ENCODE measurements at places on chromosomes 6 and 20. TPM values are rescaled to one million over a fixed set of nuclear protein-coding genes. Genes with fewer than 3 reads are reported as not detected.

PRDM13 gene
- not detected for total RNA-seq

C20orf141 gene
- total RNA-seq: not detected

LY6G6D gene
- total RNA-seq: not detected

CTCFL gene
- total RNA-seq: not detected

USP49 gene
- 2.8 TPM for total RNA-seq

KHDC3L gene
- total RNA-seq: not detected

EDN3 gene
- not detected for total RNA-seq

Data from endothelial cell of coronary artery (primary cell).